Bladder microvascular endothelial cell (primary cell): ENCODE measurements at places on chromosomes 12 and 14. TPM values are rescaled to one million over a fixed set of nuclear protein-coding genes. Genes with fewer than 3 reads are reported as not detected.

Gene DCN
- total RNA-seq, result 0.50 and 0.97 TPM in 2 replicates

Gene NRDE2
- 5.5 and 17.0 TPM in 2 replicates for total RNA-seq

Gene PTPRR
- total RNA-seq, result 0.65 and 0.88 TPM in 2 replicates

Gene MUCL1
- not detected in 2 replicates for total RNA-seq

Gene NTS
- total RNA-seq, result under 0.01 TPM in 1 of 2 replicates, not detected in the other

Gene CLEC1B
- not detected in 2 replicates for total RNA-seq

Gene PPP4R4
- under 0.01 and 0.16 TPM in 2 replicates for total RNA-seq

Gene ASB2
- total RNA-seq, result 0.32 TPM in 1 of 2 replicates, not detected in the other

Gene GPR65
- total RNA-seq, result 0.44 TPM in 1 of 2 replicates, not detected in the other

Gene SLCO1A2
- total RNA-seq, result 0.19 TPM in 1 of 2 replicates, not detected in the other

Gene PRIMA1
- not detected in 2 replicates for total RNA-seq

Gene DHRS2
- total RNA-seq, result 0.13 and 0.16 TPM in 2 replicates

Gene TAS2R31
- 1.3 and 9.3 TPM in 2 replicates for total RNA-seq

Gene RGS6
- total RNA-seq, result not detected in 2 replicates
